ENCODE measurements at places on chromosomes 1 and 21. TPM values are rescaled to one million over a fixed set of nuclear protein-coding genes. Genes with fewer than 3 reads are reported as not detected.

- DNase-seq, result no peak
Observed at GRCh38 chr1:154839691-154840090, 30.4 kb downstream of the KCNN3 start.

DNA sequence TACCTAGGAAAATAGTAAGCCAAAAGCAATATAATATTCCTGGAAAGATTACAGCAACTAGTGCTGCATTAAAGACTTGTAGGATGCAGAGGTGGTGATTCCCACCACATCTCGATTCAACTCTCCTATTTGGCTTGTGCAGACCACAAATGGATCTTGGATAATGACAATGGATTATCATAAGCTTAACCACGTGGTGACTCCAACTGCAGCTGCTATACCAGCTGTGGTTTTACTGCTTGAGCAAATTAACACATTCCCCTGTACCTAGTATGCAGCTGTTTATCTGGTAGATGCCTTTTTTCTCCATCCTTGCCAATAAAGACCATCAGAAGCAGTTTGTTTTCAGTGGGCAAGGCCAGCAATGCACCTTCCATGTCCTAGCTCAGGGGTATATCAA is 542.7 kb upstream of the ADGRL4 start:
- DNase-seq, result no peak

GRCh38 chr1:46690931-46691421 is 19.3 kb downstream of the TEX38 start:
- peak; percentile 45 for DNase-seq

The SLAMF9 gene
- not detected for total RNA-seq

The SPRR1B gene
- total RNA-seq, result not detected
